ENCODE measurements at places on chromosomes 4 and X.
A peak's percentile ranks its signal among the peaks of the same experiment; 100 is the strongest.

DNA sequence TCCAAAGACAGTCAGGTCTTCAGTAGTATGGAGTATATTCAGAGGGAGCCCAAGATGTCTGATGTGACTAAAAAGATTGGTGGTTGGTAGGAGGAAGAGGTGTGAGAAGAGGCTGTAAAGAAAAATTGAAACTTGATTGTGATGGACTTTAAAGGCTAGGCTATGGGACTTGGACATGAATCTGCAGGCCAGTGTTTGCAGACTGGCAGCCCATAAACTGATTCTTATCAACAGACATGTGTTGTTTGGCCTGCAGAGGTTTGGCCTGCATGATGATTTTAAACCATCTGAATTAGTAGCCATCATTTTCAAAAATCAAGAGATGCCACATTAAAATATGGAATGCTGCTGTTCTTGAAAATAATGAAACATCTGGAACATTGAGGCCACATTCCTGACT lies 5.4 kb upstream of the AR start:
- no peak for DNase-seq

- no peak for DNase-seq
Observed at GRCh38 chr4:159222043-159222552, 119.2 kb downstream of the RAPGEF2 start.

- peak; percentile 0 for DNase-seq
Observed at GRCh38 chrX:65451663-65452062, 82.9 kb downstream of the LAS1L start.

- DNase-seq, result peak; percentile 13
Observed at GRCh38 chr4:138910914-138911336, 104.7 kb upstream of the NOCT start.
